ENCODE measurements at places on chromosomes 2 and 18.

- no peak for DNase-seq
Observed at GRCh38 chr2:4715065-4715464, 977.1 kb upstream of the SOX11 start.

GRCh38 chr2:207813221-207813916 is 43.7 kb upstream of the FZD5 start:
- no peak for DNase-seq

GRCh38 chr2:28096421-28096820 is 205.9 kb downstream of the BABAM2 start:
- no peak for DNase-seq

- DNase-seq: peak; percentile 30
Observed at GRCh38 chr18:79523736-79524180, 128.0 kb downstream of the NFATC1 start.

- DNase-seq: peak; percentile 76
Observed at GRCh38 chr2:161237392-161238264, 70.6 kb upstream of the PSMD14 start.

DNA sequence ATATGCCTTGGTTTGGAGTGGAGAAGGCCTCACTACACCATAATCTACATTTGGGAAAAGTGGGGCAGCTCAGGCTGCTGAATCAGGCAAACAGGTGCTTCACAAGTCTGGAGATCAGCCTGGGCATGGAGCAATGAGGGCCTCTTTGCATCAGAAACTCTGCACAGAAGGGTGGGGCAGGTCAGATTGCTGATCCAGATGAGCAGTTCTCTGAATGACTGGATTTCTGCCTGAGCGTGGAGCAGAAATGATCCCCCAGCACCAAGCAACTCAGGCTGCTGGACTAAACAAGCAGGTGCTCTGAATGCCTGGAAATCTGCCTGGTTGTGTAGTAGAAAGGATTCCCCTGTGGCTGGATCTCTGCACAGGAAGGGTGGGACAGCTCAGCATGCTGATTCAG is 605.3 kb upstream of the ZNF804A start:
- no peak for DNase-seq

DNA sequence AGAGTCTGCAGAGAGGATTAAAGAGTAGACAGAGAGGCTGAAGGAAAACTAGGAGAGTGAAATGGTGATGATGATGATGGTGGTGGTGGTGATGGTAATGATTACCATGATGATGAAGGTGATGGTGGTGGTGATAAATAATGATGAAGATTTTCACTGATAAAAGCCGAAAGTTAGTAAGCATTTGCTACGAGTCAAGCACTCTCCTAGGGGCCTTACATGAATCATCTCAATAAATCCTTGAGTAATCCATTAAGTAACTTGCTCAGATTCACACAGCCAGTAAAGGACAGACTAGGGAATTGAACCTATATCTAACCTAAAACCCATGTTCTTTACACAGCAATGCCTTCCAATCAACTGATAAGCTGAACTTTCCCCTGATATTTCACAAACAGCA is 106.7 kb upstream of the PGAP1 start:
- DNase-seq: no peak

- DNase-seq: no peak
Observed at GRCh38 chr2:230179907-230180306, 39.9 kb downstream of the SP110 start.

GRCh38 chr18:23588836-23589560 is 2.7 kb upstream of the NPC1 start:
- DNase-seq: no peak

DNA sequence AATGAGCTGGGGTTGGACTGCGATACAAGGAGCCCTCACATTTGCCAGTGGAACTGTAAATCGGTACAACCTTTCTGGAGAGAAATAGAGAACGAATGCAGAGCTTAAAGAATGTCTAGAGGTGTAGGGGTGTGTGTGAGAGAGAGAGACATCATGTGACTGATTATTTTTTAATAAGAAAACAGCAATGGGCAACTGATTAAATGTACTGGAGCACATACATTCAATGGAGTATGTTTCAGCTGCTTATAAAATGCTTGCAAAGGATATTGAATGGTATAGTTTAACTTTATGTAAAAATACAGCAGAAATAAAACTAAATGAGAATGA is 391 bp upstream of the TMEM17 start:
- no peak for DNase-seq

- no peak for DNase-seq
Observed at GRCh38 chr18:67386032-67386431, 130.5 kb downstream of the DSEL start.

DNA sequence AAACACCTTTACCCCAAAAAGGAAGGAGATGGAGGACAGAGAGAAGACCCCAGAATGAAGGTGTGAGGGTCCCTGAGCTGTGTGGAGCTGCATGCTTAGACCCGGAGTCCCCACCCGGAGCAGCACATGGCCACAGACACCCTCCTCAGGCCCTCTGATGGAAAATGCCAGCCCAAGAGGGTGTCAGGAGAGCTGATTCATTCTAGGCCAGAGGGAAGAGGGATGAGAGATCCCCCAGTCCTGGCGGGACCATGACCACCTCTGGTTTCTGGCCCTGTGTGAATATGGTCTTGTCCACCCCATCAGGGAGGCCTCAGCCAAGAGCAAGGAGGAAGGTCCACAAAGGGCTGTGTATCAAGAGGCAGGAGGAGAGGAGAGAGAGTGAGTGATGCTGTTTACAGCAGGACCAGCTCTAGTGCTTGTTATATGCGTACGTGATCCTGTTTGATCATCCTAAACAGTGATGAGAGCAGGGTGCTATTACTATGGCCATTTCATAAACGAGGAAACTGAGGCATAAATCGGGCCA is 186.6 kb upstream of the HAAO start:
- no peak for DNase-seq

- DNase-seq: no peak
Observed at GRCh38 chr2:124530203-124530602, 505.1 kb downstream of the CNTNAP5 start.

Measured in femur (tissue), 1 donor.